ENCODE measurements at places on chromosomes 2 and 18.

DNA sequence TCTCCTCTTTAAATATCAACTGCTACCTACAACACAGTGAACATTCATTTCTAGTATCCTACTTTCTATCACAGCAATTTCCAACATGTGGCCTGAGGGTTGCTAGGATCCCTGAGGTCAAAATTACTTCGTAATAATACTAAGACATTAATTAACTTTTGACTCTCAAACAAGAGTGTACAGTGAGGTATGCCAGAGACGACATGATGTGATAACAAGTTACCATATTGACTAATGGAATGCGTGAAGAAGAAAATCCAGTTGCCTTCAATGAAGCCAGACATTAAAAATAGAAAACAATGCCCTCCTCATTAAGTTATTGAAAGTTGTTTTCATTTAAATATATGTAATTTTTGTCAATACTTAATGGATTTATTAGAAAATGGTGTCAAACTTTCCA is 13.1 kb downstream of the ORC2 start:
- no peak overlapping the region for H3K27ac ChIP-seq
- H3K36me3 ChIP-seq = peaks cover 10% of the 10 kb centered on the region
- no peaks in the 10 kb centered on the region for H3K27me3 ChIP-seq
- H3K4me1 ChIP-seq = peaks cover under 1% of the 10 kb centered on the region
- no peak overlapping the region for H3K4me3 ChIP-seq
- DNase-seq = no peak

DNA sequence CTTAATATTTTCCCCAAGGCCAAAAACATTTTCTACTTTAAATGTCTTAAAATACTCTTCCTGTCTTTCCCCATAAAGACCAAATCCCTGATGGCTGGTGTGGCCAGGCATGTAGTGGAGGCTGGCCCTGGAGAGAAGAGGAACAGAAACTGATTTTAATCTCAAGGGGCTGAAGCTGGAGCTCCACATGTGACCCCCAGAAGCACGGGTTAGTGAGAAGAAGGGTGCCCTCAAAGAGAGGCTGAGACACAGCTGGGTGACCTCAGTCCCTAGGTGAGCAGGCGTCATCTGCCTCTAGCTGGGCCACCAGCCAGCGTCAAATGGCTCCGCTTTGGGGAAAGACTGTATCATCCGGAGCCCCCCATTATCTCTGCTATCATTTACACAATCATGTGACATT is 19.3 kb upstream of the TMEM18 start:
- DNase-seq = no peak
- H3K27me3 ChIP-seq = no peaks in the 10 kb centered on the region
- H3K27ac ChIP-seq = no peak overlapping the region
- H3K4me1 ChIP-seq = peaks cover 6% of the 10 kb centered on the region
- no peak overlapping the region for H3K4me3 ChIP-seq

- DNase-seq = no peak
- no peaks in the 10 kb centered on the region for H3K36me3 ChIP-seq
- no peaks in the 10 kb centered on the region for H3K27me3 ChIP-seq
- H3K27ac ChIP-seq = no peak overlapping the region
Measured at GRCh38 chr2:21363364-21363763, 239.6 kb downstream of the TDRD15 start.

- H3K36me3 ChIP-seq = no peaks in the 10 kb centered on the region
- peaks cover 4% of the 10 kb centered on the region for H3K4me1 ChIP-seq
- H3K27ac ChIP-seq = no peak overlapping the region
- no peaks in the 10 kb centered on the region for H3K27me3 ChIP-seq
Measured at GRCh38 chr2:217791551-217791950, 211.2 kb downstream of the TNS1 start.

GRCh38 chr2:167702227-167702626 is 545.2 kb downstream of the STK39 start:
- H3K4me3 ChIP-seq = no peak overlapping the region
- H3K4me1 ChIP-seq = no peaks in the 10 kb centered on the region
- H3K36me3 ChIP-seq = no peaks in the 10 kb centered on the region
- no peaks in the 10 kb centered on the region for H3K27me3 ChIP-seq
- H3K27ac ChIP-seq = no peak overlapping the region

DNA sequence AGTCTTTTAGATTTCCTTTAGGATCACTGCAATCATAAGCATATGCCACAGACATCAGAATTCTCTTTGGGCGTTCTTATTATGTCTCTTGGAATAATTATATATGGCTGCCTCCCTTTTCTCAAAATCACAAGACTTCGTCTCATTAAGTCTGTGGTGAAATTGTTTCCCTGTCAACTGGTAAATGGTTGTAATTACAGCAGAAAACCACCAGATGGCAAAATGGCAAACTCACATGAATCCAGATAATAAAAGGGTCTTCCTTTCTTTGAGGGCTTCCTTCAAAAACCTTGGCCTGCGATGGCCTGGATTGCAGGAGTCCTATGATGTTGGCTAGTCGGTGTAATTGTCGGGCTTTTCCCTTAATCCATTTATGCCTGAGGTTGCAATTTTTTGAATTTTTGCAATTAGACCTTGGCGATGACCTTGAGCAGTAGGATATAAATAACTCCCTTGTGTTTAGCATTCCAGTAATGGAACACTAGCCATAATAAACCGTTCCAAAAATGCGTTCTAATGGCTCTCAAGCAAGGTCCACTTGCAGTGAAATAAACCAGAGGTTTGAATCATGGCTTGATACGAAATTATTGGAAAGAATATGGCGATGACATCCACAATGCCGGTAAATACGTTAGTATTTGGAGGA is 656.4 kb downstream of the MBD2 start:
- no peaks in the 10 kb centered on the region for H3K36me3 ChIP-seq
- H3K4me3 ChIP-seq = no peak overlapping the region
- H3K27me3 ChIP-seq = no peaks in the 10 kb centered on the region
- no peaks in the 10 kb centered on the region for H3K4me1 ChIP-seq
- no peak overlapping the region for H3K27ac ChIP-seq

DNA sequence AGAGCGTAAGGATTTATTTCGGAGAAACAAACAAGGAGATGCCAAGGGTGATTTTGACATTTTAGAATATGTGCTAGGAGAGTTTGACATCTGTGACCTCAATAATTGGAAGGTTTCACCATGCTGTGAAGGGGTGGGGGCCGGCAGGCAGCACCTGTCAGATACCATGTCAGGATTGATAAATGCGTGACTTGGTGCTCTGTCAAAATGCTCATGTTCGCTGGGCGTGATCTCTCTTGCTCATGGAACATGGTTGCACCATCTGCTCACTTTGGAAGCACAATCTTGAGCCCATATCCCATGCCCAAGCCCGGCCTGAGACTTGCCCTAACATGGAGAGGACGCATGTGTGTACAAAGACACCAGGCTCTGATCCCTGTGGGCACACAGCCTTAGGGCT is 347.6 kb downstream of the RNF144A start:
- no peak overlapping the region for H3K4me3 ChIP-seq
- H3K27me3 ChIP-seq = no peaks in the 10 kb centered on the region
- DNase-seq = no peak
- H3K4me1 ChIP-seq = no peaks in the 10 kb centered on the region
- no peaks in the 10 kb centered on the region for H3K36me3 ChIP-seq
- H3K27ac ChIP-seq = no peak overlapping the region

DNA sequence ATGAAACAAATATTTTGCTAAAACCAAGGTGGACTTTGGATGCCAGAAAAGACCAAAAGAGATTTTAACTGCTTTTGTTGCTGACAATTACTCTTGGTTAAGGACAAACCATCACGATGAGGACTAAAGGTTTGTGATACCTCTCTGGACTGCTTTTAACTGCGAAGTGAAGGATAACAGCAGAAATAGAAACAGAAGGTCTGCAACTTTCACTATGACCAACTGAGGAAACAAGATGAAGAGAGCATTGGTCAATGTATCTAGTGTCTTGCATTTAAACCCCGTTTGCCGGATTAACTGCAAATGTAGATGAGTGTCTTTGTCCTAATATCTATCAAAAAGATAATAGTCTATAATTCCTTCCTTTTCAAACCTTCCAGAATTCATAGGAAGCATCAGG is 541.7 kb downstream of the ERBB4 start:
- no peak for DNase-seq
- no peaks in the 10 kb centered on the region for H3K27me3 ChIP-seq
- no peak overlapping the region for H3K4me3 ChIP-seq
- H3K36me3 ChIP-seq = no peaks in the 10 kb centered on the region
- no peaks in the 10 kb centered on the region for H3K4me1 ChIP-seq

DNA sequence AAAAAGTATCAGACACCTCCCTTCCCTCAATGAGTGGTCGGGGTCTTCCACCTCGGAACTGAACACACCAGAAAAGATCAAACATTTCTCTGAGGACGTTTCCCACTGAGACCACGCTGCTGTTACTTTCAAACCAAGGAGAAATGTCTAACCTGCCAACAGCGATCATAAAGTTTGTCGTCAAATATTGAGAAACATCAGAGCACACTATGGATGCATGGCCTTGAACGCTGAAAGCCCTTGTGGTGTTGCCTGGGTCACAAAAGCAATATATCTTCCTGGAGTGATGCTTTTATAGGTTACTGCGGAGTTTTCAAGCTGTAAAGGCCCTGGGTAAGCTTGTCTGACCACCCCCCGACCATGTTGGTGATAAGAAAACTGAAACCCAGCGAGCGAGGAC is 70.2 kb upstream of the ID2 start:
- no peaks in the 10 kb centered on the region for H3K27me3 ChIP-seq
- no peak overlapping the region for H3K27ac ChIP-seq
- H3K36me3 ChIP-seq = no peaks in the 10 kb centered on the region
- no peak overlapping the region for H3K4me3 ChIP-seq
- DNase-seq = no peak
- no peaks in the 10 kb centered on the region for H3K4me1 ChIP-seq

All from keratinocyte (primary cell).